ENCODE measurements at places on chromosomes 2 and 18. TPM values are rescaled to one million over a fixed set of nuclear protein-coding genes. Genes with fewer than 3 reads are reported as not detected.

DNA sequence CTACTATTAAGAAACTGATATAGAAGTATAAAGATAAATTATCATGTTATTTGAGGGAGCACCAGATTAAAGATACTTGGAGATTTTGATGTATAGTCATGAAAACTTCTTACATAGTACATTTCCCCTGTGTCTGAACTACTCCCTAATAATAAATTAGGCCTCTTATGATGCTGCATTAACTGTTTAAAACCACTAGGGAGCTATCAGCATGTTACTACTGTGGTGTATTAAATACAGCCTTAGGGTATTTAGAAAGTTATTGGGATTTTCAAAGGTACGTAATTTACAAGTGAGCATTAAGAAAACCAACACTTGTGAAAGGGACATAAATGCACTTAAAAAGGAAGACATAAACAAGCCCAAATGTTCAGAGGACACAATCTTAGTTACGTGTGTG, 714.0 kb downstream of the EPHA4 start:
- DNase-seq: no peak
- H3K36me3 ChIP-seq: no peaks in the 10 kb centered on the region
- H3K27ac ChIP-seq: no peak overlapping the region
- H3K4me3 ChIP-seq: no peak overlapping the region
- peaks cover 7% of the 10 kb centered on the region for H3K27me3 ChIP-seq
- H3K4me1 ChIP-seq: no peaks in the 10 kb centered on the region

GRCh38 chr18:76495435-76496193, 572 bp upstream of the ZNF516 start:
- peak overlapping the region; percentile 75 for H3K27ac ChIP-seq
- peaks cover 13% of the 10 kb centered on the region for H3K27me3 ChIP-seq
- peaks cover 17% of the 10 kb centered on the region for H3K36me3 ChIP-seq
- peaks cover 48% of the 10 kb centered on the region for H3K4me1 ChIP-seq

DNA sequence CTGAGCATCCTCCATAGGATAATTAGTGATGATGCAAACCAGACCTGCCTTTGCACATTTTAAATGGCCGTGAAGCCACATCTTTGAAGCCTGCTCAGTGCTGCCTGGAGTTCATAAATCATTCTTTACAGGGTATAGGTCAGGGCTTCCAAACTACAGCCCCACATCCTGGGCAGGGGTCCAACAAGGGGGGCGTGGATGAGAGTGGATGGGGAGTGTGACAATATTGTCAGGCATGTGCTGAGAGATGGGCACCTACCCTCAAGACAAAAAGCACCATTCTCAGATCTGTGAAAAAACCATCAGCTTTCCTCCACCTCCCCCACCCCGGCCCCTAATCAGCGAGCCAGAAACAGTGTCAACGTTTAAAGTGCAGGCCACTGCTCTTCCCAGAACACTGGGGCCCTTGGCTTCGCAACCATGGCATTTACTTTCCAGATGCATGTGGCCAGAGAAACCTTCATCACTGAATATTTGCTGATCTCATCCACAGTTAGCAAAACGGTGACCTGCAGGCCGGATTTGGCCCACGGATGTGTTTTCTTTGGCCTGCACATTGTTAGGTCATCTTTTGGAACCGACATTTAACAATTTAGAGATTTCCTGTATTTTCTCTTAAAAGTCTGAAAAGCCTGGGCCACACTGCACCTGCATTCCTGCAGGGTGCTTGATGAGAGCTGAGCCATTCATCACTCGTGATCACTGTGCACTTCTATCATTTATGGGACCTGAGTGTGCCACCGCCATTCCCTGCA, 130.7 kb downstream of the ANKRD44 start:
- H3K4me1 ChIP-seq: peaks cover 62% of the 10 kb centered on the region
- peak overlapping the region; percentile 3 for H3K27ac ChIP-seq
- no peaks in the 10 kb centered on the region for H3K27me3 ChIP-seq
- no peak for DNase-seq
- H3K36me3 ChIP-seq: peaks cover 69% of the 10 kb centered on the region
- H3K4me3 ChIP-seq: no peak overlapping the region

GRCh38 chr18:26429535-26430226, 118.7 kb downstream of the KCTD1 start:
- H3K4me3 ChIP-seq: no peak overlapping the region
- DNase-seq: no peak
- no peak overlapping the region for H3K27ac ChIP-seq
- H3K4me1 ChIP-seq: no peaks in the 10 kb centered on the region

GRCh38 chr2:628651-629050, 48.6 kb downstream of the TMEM18 start:
- no peaks in the 10 kb centered on the region for H3K4me1 ChIP-seq
- peaks cover 13% of the 10 kb centered on the region for H3K27me3 ChIP-seq
- H3K4me3 ChIP-seq: no peak overlapping the region
- H3K36me3 ChIP-seq: no peaks in the 10 kb centered on the region
- no peak for DNase-seq
- H3K27ac ChIP-seq: no peak overlapping the region

- no peaks in the 10 kb centered on the region for H3K36me3 ChIP-seq
- H3K4me1 ChIP-seq: peaks cover 55% of the 10 kb centered on the region
- no peak overlapping the region for H3K27ac ChIP-seq
Observed at GRCh38 chr2:10390369-10390801, 57.7 kb downstream of the ODC1 start.

DNA sequence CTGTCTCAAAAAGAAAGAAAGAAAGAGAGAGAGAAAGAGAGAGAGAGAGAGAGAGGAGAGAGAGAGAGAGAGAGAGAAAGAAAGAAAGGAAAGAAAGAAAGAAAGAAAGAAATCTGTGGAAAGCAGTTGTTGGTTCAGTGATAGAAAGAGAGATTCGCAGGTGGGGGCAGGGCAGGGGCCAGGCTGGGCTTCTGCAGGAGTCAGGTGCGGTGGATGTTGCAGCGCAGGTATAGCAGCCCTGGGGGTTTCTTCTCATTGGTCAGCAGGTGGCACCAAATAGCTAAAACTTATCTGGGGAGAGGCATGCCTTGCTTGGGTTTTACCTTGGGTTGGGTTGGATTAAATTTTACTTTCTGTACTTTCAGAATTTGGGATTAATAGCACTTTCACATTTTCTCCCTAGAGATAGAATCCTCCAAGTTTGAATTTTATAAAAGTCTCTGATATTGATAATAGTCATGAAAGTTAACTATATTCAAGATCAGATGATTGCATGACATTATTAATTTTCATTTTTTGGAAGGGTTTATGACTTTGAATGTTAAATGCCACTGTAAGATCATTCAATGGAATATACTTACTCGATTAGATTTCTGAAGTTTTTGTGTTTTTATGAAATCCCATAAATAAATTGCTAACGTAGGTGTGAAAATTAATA, 66.6 kb downstream of the SPTBN1 start:
- H3K27ac ChIP-seq: no peak overlapping the region
- H3K27me3 ChIP-seq: no peaks in the 10 kb centered on the region
- no peaks in the 10 kb centered on the region for H3K36me3 ChIP-seq
- H3K4me1 ChIP-seq: peaks cover 15% of the 10 kb centered on the region
- DNase-seq: peak; percentile 35

GRCh38 chr2:118423776-118424175, 335.5 kb downstream of the INSIG2 start:
- no peaks in the 10 kb centered on the region for H3K4me1 ChIP-seq
- H3K36me3 ChIP-seq: no peaks in the 10 kb centered on the region
- no peak overlapping the region for H3K4me3 ChIP-seq
- DNase-seq: no peak
- H3K27ac ChIP-seq: no peak overlapping the region

GRCh38 chr2:71129902-71130151, 202 bp downstream of the MCEE start:
- DNase-seq: no peak
- H3K36me3 ChIP-seq: peaks cover 15% of the 10 kb centered on the region
- peaks cover 17% of the 10 kb centered on the region for H3K4me1 ChIP-seq
- no peak overlapping the region for H3K4me3 ChIP-seq

- no peaks in the 10 kb centered on the region for H3K27me3 ChIP-seq
- H3K4me3 ChIP-seq: peak overlapping the region; percentile 82
- peaks cover 14% of the 10 kb centered on the region for H3K36me3 ChIP-seq
- H3K27ac ChIP-seq: peak overlapping the region; percentile 85
- H3K4me1 ChIP-seq: peaks cover 28% of the 10 kb centered on the region
- DNase-seq: peak; percentile 35
Observed at GRCh38 chr2:144183727-144184126, 336.2 kb downstream of the ZEB2 start.

GRCh38 chr2:135798762-135799161, 38.2 kb downstream of the LCT start:
- H3K27me3 ChIP-seq: no peaks in the 10 kb centered on the region
- H3K36me3 ChIP-seq: no peaks in the 10 kb centered on the region
- no peak overlapping the region for H3K4me3 ChIP-seq
- DNase-seq: no peak
- H3K4me1 ChIP-seq: peaks cover 12% of the 10 kb centered on the region

DNA sequence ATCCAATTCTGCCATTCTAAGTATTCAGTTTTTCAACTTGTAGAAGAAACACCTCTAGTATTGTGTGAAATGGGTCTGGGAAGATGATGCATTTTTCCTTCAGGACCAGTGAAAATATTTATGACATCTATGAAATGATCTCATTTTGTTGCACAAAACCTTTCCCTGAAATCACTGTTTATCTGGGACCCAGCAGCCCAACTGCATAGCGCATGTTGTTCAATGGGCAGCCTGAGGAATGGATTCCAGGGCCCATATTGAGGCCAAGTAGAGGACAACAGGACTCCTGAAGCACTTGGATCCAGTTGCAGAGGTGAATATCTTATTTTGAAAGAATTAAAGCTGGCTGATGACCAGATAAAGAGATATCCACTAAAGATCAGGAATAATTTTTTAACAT, 7.3 kb downstream of the RBMS1 start:
- H3K4me3 ChIP-seq: no peak overlapping the region
- no peak for DNase-seq
- no peaks in the 10 kb centered on the region for H3K4me1 ChIP-seq
- no peaks in the 10 kb centered on the region for H3K36me3 ChIP-seq
- H3K27me3 ChIP-seq: peaks cover 19% of the 10 kb centered on the region

DNA sequence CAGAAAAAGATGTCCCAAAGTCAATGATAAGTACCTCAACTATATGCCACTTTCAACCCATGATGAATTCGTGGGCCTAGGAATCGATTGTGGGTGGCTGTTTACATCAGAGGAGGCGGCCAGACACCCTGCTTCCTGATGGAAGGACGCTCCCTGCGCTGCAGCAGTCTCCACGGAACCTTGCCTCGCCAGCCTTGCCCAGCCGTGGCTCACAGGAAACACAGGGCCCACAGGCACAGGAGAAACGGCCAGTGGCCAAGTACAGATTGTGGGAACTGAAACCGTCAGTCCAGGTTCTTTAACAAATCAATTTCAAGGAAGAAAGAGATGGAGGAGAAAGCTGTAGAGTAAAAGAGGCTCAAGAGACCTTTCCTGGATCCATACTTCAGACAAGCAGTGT, 101.5 kb upstream of the NFATC1 start:
- no peak for DNase-seq
- no peak overlapping the region for H3K27ac ChIP-seq
- no peak overlapping the region for H3K4me3 ChIP-seq
- no peaks in the 10 kb centered on the region for H3K27me3 ChIP-seq

DNA sequence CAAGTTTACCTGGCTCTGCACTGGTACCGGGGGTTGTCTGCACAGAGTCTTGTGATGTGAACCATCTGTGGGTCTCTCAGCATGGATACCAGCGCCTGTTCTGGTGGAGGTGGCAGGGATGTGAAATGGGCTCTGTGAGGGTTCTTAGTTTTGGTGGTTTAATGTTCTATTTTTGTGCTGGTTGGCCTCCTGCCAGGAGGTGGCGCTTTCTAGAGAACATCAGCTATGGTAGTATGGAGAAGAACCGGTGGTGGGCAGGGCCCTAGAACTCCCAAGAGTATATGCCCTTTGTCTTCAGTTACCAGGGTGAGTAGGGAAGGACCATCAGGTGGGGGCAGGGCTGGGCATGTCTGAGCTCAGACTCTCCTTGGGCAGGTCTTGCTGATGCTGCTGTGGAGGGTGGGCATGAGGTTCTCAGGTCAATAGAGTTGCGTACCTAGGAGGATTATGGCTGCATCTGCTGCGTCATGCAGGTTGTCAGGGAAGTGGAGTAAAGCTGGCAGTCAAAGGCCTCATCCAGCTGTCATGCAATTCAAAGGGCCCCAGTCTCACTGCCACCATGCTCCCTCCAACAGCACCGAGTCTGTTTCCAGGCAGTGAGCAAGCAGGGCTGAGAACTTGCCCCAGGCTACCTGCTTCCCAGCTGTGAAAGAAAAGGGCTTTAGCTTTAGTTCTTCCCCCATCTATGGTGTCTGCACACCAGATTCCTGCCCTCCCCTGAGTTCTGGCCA, 278.0 kb downstream of the METTL4 start:
- DNase-seq: no peak
- peaks cover 26% of the 10 kb centered on the region for H3K27me3 ChIP-seq
- H3K4me1 ChIP-seq: no peaks in the 10 kb centered on the region
- H3K4me3 ChIP-seq: no peak overlapping the region

GRCh38 chr2:30298302-30298701, 67.0 kb downstream of the LBH start:
- no peaks in the 10 kb centered on the region for H3K27me3 ChIP-seq
- DNase-seq: no peak
- H3K4me3 ChIP-seq: peak overlapping the region; percentile 33
- H3K27ac ChIP-seq: peak overlapping the region; percentile 89
- H3K4me1 ChIP-seq: peaks cover 71% of the 10 kb centered on the region

DNA sequence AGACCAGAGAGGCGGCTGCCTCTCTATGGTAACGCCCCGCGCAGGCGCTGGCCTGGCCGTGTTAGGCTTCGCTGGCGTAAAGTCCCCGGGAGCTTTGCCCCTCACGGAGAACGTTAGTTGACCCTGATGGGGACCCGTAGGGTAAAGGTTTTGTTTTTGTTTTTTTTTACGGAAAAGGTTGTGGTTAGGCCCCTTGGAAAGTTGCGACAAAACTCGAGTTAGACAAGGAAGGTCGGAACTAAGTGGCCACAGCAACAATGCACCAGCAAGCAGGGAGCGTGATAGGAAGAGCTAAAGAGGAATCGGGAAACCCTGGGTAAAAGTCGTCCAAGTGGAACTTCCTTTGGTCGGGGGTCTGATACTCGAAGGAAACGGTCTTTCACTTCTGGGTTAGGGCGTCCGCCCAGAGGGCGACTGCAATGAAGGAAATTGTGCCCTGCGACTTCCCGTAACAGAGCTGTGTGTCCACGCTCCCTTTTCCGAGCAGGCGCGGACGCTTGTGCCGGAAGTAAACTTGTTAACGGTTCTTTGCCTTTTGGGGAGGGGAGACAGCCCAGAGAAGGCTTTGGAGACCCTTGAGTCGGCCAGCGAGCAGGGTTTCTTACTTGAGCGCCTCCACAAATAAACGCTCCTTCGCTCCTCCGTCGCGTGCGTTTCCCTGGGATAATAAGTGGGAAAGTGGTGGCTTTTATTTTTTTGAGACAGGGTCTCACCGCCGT, 493 bp upstream of the CLASP1 start:
- peaks cover 14% of the 10 kb centered on the region for H3K36me3 ChIP-seq
- peak overlapping the region; percentile 100 for H3K27ac ChIP-seq
- no peaks in the 10 kb centered on the region for H3K27me3 ChIP-seq
- peak; percentile 87 for DNase-seq
- peaks cover 51% of the 10 kb centered on the region for H3K4me1 ChIP-seq

- no peaks in the 10 kb centered on the region for H3K4me1 ChIP-seq
- DNase-seq: no peak
- H3K4me3 ChIP-seq: no peak overlapping the region
Observed at GRCh38 chr2:13572466-13572865, 855.7 kb downstream of the TRIB2 start.

Gene LYPD1
- total RNA-seq: not detected

Gene TXNDC2
- total RNA-seq: 0.13 TPM

Gene DLX1
- total RNA-seq: not detected

Gene GCG
- not detected for total RNA-seq

Gene LONRF2
- total RNA-seq: 0.17 TPM

Gene ZNF532
- 87.4 TPM for total RNA-seq

Gene LOXL3
- total RNA-seq: 1.4 TPM

Gene RAB12
- 25.3 TPM for total RNA-seq

Measured in activated B cell treated with CpG ODN at 0.5 μM for 24 hours (primary cell).